Right atrium auricular region (tissue), 2 donors: ENCODE measurements at places on chromosomes 4 and X.

DNA sequence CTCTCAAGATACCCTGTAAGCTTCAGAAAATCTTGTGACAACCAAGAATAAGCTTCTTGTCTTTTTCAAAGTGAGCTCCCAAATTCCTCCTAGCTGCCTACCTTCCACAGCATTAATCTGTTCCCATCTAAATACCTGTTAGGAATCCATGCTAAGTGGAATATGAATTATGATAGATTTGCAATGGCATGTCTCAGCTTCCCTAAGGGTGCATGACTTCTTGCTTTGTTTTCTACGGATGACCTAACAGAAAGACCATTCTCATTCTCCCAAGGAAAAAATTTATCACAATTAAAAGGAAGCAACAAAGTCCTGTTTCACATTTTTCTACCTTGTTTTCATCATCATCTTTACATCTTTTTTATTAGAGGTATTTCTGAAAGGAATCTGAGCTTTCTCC, 532.7 kb downstream of the GRXCR1 start:
- no peak for DNase-seq

GRCh38 chr4:87451537-87451936, 29.2 kb downstream of the NUDT9 start:
- DNase-seq, result no peak

DNA sequence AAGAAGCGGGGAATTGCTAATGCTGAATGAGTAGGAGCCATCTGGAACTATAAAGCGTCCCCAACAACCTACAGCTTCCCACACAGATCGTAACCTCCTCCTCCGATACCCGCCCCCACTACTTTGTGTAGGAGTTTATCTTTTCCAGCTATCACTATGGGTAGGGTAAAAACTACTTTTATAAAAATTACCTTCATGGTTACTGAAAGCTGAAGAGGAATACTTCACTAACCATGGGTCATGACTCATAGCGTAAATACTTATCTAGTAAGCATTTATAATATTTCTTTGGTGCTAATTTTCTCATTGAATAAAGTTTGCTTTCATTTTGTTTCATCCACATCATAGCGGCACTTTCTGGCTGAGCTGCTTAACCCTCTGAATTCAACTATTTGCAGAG, 79.4 kb upstream of the TNIP3 start:
- no peak for DNase-seq

GRCh38 chrX:52265713-52266112, 81.0 kb downstream of the MAGED4 start:
- DNase-seq, result no peak

DNA sequence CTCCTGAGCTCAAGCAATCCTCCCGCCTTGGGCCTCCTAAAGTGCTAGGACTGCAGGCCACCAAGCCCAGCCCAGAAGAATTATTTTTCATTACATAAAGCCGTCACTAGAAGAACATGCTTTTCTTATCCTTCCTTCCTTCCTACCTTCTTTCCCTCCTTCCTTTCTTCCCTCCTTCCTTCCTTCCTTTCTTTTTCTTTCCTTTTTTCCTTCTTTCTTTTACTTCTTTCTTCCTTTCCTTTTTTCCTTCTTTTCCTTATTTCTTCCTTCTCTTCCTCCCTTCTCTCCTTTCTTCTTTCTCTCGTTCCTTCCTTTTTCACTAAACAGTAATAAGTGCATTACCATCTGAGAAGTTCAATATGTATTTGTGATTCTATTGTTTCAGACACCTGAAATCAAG, 121.4 kb downstream of the ATP10D start:
- no peak for DNase-seq

GRCh38 chrX:65668377-65669310, 1.2 kb downstream of the MSN start:
- DNase-seq, result peak; percentile 78

GRCh38 chr4:139171876-139172691, 4.9 kb downstream of the ELF2 start:
- DNase-seq, result no peak

DNA sequence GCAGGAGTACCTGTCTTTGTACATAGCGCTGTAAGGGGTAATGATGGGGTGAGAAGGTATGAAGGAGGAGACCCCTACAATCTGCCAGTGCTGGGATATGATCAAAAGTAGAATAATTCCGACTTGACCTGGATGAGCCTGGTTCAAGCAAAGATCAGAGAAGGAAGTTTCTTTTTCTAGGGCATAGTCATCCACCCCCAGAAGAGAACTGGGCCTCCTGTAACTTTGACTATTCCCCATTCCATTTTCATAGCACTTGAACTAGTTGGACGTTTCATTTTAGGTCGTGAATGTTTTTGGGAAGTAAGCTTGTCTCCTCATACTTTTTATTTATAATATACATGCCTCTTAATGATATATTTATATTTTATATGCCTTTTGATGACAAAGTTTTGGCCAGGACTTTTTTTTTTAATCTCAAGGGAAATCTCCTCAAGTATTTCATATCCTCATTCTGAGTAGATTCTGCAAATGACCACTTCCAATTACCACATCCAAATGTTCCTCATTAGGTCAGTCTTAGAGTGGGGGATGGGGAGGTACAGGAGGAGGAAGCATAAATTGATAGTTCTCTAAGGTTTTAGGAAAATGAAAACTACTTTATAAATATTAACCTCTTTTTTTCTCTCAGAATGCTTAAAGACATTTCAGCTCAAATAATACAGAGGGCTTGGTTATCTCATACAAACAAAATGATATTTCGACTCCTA, 3.5 kb downstream of the CXorf58 start:
- no peak for DNase-seq

DNA sequence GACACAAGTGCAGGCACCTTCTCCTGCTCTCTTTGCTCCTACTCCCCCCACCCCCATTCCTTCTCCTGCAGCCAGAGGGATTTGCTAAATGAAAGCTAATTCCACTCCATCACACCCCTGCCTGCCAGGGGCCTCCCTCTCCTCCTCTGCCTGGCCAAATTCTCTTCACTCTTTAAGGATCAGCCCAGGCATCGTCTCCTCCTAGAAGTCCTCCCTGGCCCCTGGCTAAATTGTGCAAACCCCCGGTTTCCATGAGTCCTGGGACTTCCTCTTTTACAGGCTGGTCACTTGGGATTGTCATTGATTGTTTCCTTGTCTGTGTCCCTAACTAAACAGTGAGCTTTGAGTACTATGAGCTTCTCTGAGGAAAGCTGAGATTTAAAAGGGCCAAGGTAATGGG, 8.7 kb upstream of the ABLIM2 start:
- no peak for DNase-seq

GRCh38 chr4:189293459-189293858, 647.2 kb upstream of the FRG1 start:
- no peak for DNase-seq

DNA sequence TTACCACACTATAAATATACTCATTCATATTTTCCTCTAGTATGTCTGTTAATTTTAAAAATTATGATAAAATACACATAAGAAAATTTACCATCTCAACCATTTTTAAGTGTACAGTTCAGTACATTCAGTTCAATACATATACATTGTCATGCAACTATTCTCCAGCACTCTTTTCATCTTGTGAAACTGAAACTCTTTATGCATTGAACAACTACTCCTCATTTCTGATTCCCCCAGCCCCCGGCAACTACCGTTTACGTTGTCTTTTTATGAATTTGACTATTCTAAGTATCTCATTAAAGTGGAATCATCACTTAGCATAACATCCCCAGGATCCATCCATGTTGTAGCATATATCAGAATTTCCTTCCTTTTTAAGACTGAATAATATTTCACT, 8.7 kb downstream of the SMARCAD1 start:
- DNase-seq, result no peak

GRCh38 chr4:169068423-169068822, 58.4 kb upstream of the CBR4 start:
- DNase-seq, result no peak

- DNase-seq, result no peak
These were observed 2189.1 kb upstream of the AGA start for GRCh38 chr4:179631321-179631720.

DNA sequence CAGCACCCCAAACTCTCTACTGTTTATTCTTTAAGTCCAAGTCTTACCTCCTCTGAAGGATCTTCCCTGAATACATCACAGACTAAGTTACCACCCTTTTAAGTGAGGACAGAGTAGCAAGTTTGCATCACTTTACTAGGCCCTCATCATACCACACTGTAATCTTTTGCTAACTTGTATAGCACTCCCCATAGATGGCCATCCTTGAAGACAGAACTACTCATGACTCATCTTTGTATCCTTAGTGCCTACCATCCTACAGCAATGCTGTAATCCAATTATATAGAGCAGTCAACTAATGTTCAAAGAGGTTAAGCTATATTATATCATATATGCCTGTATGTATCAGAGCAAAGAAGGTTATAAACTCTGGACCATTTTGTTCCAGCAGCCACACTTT, 101.4 kb downstream of the ADAMTS3 start:
- DNase-seq, result no peak

DNA sequence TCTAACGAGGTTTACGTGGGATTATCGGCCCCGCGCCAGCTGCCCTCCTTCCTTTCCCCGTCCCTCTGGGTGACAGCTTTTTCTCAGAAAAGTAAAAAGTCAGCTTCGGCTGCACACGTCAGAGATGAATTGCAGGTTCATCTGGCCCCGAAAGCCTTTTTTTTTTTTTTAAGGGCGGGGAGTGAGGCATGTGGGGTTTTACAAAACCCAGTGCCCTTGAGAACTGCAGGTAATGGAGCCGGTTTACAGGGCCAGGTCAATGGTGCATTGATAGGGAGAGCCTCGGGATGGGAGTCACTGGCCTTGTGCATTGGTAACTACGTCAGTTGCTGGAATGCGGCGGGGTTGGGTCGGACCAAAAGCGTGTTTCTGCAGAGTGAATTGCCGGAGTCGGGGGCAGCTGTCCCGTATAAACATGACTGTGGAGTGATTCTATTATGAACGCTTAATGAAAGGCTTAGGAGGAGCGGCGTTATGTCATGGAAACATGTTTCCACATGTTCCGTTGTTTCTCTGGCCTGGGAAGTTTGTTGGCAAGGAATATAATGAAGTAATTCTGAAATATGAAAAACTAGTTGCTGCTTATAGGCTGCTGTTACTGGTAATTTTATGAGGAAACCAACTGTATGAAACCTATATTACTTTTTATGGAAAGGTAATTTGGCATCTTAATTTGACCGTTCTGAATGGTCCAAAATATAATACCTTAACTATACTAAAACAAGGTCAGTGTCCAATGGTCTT, 1.1 kb downstream of the HSPA4L start:
- DNase-seq, result peak; percentile 86

- peak; percentile 83 for DNase-seq
These were observed at the start of gene FAM114A1 for GRCh38 chr4:38867478-38868058. Gene FAM114A1 (plus strand): TSS chr4:38867806. CDS start chr4:38878079, 10,273 bp downstream.
